Renal pelvis (tissue), 12 donors: ENCODE measurements at places on chromosomes 4 and X. TPM values are rescaled to one million over a fixed set of nuclear protein-coding genes. Genes with fewer than 3 reads are reported as not detected.

- DNase-seq: no peak
Observed at GRCh38 chr4:54840430-54840829, 182.7 kb downstream of the KIT start.

GRCh38 chr4:85762529-85762871, 287.6 kb downstream of the ARHGAP24 start:
- no peak for DNase-seq

- no peak for DNase-seq
Observed at GRCh38 chr4:1204286-1204827, 32.0 kb upstream of the SPON2 start.

DNA sequence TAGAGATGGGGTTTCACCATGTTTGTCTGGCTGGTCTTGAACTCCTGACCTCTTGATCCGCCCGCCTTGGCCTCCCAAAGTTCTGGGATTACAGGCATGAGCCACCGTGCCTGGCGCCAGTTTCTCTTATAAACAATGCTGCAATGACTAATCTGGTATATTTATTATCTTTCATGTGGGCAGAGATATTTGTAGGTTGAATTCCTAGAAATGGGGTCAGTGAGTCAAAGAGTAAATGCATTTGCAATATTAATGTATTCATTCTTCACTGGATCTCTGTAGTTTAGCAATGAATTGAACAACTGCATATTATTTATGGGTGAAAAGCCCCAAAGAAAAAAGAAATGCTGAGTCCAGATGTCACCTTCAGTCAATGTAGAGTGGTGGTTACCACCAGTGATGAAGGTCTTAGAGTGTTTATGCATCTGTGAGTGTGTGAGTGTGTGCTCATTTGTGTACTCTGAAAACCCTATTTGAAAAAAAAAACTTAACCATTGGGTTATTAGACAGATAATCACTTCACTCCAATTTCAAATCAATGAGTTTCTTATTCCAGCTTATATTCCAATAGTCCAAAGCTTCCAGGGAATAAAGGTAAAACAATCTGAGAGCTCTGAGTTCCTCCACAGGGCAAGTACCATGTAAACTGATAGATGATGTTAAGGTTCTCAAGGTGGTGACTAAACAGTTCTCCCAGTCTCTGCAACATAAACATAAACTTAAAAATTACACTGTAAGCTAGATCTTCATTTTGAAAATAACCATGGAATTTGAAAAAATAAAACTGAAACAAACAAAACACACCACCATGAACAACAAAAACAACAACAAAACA, 22.6 kb upstream of the CD38 start:
- no peak for DNase-seq

- no peak for DNase-seq
Observed at GRCh38 chr4:52052475-52052780, 1.3 kb downstream of the SPATA18 start.

- DNase-seq: no peak
Observed at GRCh38 chr4:139738846-139739613, 73.4 kb downstream of the MGST2 start.

- no peak for DNase-seq
Observed at GRCh38 chr4:109298279-109299010, 4.0 kb downstream of the COL25A1 start.

GRCh38 chrX:1425381-1425780, 27.3 kb downstream of the ASMTL start:
- no peak for DNase-seq

GRCh38 chr4:147361726-147362125, 119.2 kb upstream of the EDNRA start:
- DNase-seq: no peak

GRCh38 chr4:1969928-1970723, 38.6 kb downstream of the NELFA start:
- no peak for DNase-seq

Gene UGT2B10
- polyA plus RNA-seq: 0.57 TPM

Gene SPOCK3
- polyA plus RNA-seq: 13.3 TPM

Gene RASL11B
- polyA plus RNA-seq: 39.6 TPM

Gene TEX28
- polyA plus RNA-seq: not detected

Gene DCAF8L2
- polyA plus RNA-seq: not detected
